ENCODE measurements at places on chromosomes 11 and 22.

- H3K4me1 ChIP-seq: peaks cover 17% of the 10 kb centered on the region
- no peaks in the 10 kb centered on the region for H3K27me3 ChIP-seq
- H3K4me3 ChIP-seq: no peak overlapping the region
- no peaks in the 10 kb centered on the region for H3K36me3 ChIP-seq
These were observed 22.0 kb upstream of the CABP2 start for GRCh38 chr11:67545280-67545679.

GRCh38 chr11:37907436-37908218 is 1309.6 kb upstream of the RAG2 start:
- no peaks in the 10 kb centered on the region for H3K36me3 ChIP-seq
- no peak overlapping the region for H3K27ac ChIP-seq
- no peaks in the 10 kb centered on the region for H3K27me3 ChIP-seq
- H3K4me1 ChIP-seq: no peaks in the 10 kb centered on the region
- DNase-seq: no peak

DNA sequence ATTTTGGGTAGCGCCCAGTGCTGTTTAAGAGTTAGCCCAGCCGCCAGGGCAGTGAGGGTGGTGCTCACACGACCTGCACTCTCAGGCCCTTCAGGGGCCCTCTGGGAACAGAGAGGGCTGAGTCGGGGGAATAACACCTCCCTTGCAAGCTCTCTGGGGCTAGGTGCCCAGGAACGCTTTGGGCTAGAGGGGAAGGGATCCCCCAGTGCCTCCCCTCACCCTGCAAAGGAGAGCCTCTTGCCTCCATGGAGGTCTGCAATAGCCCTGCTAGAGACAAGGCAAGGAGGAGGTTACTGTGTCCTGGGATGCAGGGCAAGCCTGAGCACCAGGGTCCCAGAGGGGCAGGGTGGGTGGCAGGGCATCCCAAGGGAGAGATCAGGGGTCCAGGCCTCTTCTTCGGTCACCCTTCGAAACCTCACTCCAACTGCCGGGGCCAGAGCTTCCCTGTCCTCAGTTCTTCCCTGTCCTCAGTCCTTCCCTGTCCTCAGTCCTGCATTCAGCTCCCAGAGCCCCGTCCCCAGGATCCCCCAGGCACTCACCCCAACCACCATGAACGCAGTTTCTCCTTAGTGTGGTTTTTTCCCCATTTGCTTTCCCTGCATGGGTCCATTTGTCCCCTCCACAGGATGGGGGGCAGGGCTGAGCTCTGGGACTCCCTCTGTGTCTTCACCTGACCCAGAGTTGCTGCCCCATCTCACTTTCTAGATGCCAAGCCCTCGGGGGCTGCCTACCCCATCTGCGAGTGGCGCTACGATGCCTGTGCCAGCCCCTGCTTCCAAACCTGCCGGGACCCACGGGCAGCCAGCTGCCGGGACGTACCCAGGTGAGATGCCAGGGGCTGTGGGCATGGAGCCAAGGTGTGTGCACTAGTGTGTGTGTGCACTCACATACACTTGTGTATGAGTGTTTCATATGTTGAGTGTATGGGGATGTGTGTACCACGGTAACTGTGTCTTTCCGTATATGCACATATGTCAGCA is 60.8 kb downstream of the OTOG start:
- DNase-seq: no peak
- no peak overlapping the region for H3K4me3 ChIP-seq
- peaks cover 36% of the 10 kb centered on the region for H3K27me3 ChIP-seq

- no peak for DNase-seq
- peaks cover 67% of the 10 kb centered on the region for H3K36me3 ChIP-seq
- peaks cover 11% of the 10 kb centered on the region for H3K4me1 ChIP-seq
- H3K4me3 ChIP-seq: no peak overlapping the region
- H3K27me3 ChIP-seq: no peaks in the 10 kb centered on the region
These were observed 6.8 kb downstream of the SELENOO start for GRCh38 chr22:50207383-50208140.
